ENCODE measurements at places on chromosomes 4 and X. TPM values are rescaled to one million over a fixed set of nuclear protein-coding genes. Genes with fewer than 3 reads are reported as not detected.

DNA sequence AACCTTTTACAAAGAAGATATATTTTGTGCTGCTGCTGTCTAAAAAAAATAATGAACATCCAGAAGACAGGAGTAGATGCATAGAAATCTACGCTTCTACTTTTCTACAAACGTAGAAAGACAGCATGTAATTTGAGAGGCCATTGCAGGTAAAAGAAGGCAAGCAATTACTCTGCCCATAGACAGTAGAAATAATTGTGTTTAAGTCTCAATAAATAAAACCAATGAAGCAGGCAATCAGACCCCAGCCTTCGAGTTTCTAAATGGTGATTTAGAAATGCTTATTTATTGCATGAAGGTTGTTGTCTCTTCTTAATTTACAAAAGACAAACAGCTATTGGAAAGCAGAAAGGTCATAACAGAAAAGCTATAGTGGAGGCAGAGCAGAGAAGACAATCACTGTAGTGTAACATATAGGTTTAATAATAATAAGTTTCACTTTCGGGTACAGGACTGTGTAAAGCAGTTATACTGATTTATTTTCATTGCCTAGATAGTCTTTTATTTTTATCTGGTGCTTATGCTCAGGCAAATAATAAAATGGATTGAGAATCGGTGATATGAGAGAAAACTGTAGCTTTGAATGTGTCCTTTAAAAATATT lies 123.0 kb upstream of the TACR3 start:
- no peak for DNase-seq

DNA sequence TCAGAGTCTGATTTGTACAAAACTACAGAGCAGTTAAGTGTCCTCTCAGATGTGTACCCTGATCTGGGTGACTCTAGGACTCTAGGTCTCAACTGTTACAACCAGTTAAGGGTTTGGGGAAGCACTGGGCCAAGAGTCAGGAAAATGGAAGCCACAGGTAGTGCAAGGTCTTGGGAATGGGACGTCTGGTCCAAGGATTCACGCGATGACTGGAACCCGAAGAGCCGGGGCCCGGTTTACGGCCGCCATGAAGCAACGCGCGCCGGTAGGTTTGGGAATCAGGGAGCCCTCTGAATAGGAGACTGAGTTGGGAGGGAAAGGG lies 321 bp upstream of the HPRT1 start:
- DNase-seq, result no peak

GRCh38 chr4:25310803-25311166 lies 1.8 kb upstream of the ZCCHC4 start:
- DNase-seq, result no peak

Gene S100G
- not detected for total RNA-seq

Gene PIN4
- 8.9 TPM for total RNA-seq

Gene ZRSR2
- total RNA-seq, result 2.9 TPM

GRCh38 chr4:169404960-169405359 lies 134.2 kb upstream of the SH3RF1 start:
- DNase-seq, result no peak

GRCh38 chr4:140725556-140725955 lies 30.6 kb downstream of the TBC1D9 start:
- no peak for DNase-seq

Gene SPACA5
- total RNA-seq, result not detected

DNA sequence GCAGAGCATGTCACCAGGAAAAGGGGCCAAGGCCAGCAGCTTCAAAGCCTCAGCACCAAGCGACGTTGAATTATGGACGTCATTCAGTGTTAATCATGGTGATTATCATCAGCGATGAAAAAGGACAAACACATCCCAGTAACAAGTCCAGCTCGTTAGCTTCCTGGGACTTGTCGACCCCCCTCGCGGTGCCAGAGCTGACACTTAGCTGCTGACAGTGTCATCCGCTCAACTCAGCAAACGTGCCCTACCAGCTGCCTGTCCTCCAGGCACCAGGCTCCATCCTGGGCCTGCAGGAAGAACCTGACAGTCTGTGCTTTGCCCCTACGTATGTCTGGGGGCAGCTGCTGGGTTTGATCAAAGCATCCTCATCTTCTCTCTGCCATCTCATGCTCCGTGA lies 137.0 kb upstream of the PSAPL1 start:
- DNase-seq, result no peak

- DNase-seq, result no peak
Measured at GRCh38 chr4:72604324-72604723, 35.3 kb upstream of the ADAMTS3 start.

GRCh38 chr4:174408841-174409552 lies 113.3 kb downstream of the HPGD start:
- DNase-seq, result no peak

GRCh38 chr4:105474099-105474518 lies 247 bp upstream of the PPA2 start:
- DNase-seq, result no peak

DNA sequence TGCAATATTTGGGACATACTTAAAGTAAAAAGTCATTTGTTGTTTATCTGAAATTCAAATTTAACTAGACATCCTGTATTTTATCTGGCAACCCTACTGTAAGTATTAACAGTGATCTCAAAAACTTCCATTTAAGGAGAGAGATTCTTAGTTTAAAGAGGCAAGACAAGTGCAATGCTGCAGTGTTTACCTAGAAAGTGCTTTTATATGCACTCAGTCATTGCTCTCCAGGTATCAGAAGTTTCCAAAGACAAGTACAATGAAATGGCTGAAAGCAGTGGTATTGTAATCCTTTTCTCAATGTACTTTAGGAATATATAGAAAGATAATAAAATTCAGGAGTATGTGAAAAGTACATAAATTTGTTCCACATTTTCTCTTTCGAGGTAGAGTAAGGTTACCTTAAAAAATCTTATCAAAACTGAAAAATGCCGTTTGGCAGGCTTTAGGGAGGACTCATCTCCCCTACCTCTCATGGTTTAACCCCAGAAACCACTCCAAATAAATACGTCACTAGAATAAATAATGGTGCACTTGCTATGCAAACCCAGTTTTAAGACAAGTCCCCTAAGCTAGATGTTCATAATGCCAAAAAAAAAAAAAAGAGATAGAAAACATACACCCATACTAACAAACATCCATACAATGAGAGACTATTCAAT lies 45.7 kb downstream of the ELF2 start:
- DNase-seq, result no peak

GRCh38 chr4:160202802-160203201 lies 1099.9 kb downstream of the RAPGEF2 start:
- DNase-seq, result no peak

DNA sequence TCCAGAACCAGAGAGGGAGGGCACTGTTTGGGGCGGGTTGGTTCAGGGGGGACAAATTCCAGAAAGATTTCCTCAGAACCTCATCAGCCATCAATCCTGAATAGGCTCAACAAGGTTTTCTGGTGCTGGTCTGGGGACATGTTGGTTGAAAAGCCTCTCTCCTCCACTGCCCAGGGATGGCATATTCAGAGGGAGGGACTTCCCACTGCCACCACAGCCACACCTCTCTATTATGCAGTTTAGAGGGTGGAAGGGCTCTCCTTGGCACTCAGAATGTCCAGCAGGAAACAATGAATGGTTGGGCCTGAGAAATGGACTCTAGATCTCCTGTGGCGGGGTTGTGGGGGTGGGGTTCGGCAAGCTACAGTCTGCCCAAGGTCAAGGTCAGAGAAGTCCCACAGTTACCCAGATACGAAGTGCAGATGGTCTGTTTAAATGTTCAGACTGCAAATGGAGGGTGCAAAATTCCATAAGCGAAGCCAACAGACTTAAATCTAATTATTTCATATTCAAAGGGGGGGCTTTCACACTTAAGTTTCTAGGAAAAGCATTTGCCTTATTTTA lies 70.7 kb downstream of the LEF1 start:
- no peak for DNase-seq

Gene PCSK1N
- 77.7 TPM for total RNA-seq

GRCh38 chr4:14812101-14812500 lies 190.2 kb upstream of the CPEB2 start:
- DNase-seq, result no peak

- DNase-seq, result no peak
Measured at GRCh38 chr4:48772556-48772955, 7.5 kb downstream of the FRYL start.

GRCh38 chrX:63961964-63962363 lies 176.9 kb upstream of the ARHGEF9 start:
- DNase-seq, result no peak

DNA sequence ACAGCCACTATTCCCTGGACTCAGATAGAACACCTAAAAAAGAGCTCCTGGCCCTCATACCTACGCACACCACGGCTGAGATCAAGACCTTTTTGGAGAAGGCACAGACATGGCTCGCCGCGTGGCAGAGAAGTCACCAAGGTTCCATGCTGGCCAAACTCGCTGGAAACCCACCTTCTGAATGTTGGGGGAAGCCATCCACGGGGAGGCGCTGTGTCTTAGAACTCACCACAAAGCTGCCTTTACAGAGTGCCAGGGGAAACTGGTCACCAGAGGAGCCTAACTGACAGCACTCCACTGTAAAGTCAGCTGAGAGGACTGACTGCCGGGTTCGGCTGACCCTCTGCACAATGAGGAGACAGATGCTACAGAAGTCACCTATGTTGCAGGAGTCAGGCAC lies 97.9 kb downstream of the NEUROG2 start:
- no peak for DNase-seq

- no peak for DNase-seq
Measured at GRCh38 chrX:40177942-40178715, 80.4 kb upstream of the BCOR start.

DNA sequence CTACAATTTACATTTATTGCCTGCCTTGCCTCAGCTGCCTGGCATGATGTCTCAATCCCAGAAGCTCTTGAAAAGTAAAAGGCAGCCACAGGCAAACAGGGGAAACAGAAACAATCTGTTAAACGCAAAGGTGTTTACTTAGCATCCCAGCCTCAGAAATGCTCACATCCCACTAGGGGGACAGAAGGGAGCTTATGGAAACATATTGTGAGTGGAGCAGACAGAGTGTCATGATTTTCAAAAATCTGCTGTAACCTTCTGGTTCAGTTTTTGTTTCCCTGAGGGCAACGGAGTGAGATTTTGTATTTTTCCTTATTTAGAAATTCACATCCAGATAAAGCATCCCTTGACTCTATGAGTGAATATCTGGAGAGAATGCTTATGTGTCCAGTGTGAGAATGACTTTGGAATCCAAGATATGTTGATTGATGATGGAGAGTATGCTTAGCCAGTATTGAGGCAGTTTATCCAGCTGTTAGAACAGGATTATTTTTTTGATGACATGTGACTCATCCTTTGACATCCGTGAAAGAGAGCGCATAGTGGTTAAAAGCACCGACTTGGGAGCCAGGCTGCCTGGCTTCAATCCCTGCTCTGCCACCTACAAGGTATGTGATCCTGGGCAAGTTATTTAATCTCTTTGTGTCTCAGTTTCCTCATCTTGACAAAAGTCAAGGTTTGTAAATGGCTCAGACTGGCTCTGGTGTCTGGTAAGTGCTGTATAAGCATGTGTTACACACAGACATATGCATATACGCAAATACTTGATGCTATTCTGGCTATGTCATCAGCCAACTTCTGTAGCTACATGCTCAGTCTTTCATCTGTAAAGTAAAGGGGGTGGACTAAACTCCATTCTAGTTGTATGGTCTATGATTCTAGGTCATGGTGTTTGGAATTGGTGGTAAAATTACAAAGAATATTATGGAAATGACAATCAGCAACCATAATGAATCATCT lies 381.2 kb downstream of the RAPGEF2 start:
- no peak for DNase-seq

DNA sequence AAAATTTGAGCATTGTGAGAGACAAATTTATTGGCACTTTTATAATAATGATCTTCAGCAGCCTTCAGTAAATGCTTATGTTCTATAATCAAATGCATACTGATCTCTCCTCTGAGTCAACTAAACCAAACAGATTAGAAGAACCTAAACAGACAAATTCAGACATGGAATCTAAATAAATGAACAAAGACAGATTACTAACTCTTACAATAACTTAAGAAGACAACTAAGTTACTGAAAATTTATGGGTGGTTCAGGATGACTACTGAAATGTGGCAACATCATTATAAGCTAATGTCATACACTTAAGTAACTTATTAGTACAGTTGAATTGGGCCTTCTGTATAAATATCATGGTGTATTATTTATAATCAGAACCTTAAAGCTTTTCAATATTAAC lies 127.3 kb downstream of the NEK1 start:
- DNase-seq, result no peak

DNA sequence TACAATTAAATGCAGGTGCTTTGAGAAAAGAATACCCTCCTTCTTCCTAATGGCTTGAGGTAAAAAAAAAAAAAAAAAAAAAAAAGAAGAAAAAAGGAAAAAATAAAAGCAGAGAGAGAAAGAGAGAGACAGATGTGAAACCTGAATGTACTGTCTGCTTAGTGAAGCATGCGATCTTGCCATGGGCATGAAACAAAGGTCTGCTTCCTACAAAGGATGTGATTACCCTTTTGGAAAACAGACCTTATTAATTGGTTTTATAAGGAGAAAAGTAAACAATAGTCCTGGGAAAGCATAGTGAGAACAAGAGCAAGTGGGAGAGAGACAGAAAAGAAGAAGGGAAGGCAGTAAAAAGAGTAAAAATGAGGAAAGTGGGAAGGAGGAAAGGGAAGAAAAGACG lies 526.1 kb upstream of the PABPC4L start:
- no peak for DNase-seq

DNA sequence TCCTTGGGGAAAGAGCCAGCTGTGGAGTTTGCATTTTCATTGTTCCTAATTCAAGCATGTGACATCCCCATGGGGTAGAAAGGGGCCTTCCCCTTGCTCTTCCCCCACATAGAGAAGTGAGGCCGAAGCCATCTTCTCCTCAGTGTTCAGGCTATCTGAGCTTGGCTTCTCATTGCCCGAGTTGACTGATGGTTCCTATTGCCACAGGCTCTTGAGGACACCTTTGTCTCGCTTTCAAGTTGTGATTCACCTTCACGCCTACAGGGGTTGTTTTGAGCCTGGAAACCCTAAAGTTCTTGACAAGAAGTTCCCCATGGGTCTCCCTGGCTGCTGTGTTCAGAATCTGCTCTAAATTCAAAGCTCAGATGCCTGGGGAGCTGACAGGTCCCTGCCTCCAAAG lies 25.0 kb downstream of the CCNQ start:
- no peak for DNase-seq

DNA sequence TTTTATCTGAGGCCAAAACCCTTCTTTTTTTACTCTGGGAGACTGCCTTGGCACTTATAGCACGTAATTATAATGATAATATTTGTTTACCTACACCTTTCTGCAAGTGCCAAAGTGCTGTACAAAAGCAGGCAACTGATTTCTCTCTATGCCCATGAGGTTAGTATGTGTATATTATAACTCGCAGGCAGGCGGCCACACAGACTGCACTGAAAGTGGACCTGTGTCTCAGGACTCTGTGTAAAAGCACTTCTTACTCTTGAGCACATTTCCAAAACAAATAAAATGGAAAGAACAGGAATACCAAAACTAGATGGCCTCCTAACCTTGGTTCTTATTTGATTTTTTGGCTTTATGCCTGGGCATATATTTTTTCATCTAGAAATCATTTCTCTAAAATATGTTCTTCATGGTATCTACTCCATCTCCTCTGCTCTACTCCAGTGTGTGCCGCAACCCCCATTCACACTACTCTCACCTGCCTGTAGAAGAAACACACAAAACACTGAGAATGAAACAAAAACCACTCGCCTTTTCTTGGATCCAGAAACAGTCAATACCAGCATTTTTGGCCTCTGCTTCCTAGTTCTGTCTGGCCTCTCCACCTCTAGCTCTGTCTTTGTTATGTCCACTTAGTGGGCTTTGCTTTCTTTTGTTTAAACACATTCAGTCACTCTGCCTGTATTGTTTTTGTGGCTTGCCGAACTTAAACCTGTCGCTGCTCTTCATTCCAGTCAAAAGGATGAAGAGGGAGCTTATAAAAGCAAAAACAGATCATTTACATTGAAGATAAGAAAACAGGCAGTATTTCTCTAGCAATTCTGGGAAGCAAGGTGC lies 934.5 kb upstream of the TENM3 start:
- DNase-seq, result no peak

Gene MAOB
- 33.5 TPM for total RNA-seq
